ENCODE measurements at places on chromosomes 6 and 20. TPM values are rescaled to one million over a fixed set of nuclear protein-coding genes. Genes with fewer than 3 reads are reported as not detected.
A peak's percentile ranks its signal among the peaks of the same experiment; 100 is the strongest.

Gene NKX2-2
- total RNA-seq = not detected

Gene MMP24OS
- 16.1 TPM for total RNA-seq

Gene MTFR2
- 18.6 TPM for total RNA-seq

Gene CST4
- not detected for total RNA-seq

Gene SPO11
- total RNA-seq = not detected

Gene PPP1R3G
- 0.94 TPM for total RNA-seq

Gene GABRR1
- not detected for total RNA-seq

Gene RAB32
- 152 TPM for total RNA-seq

Gene NMBR
- not detected for total RNA-seq

- DNase-seq = no peak
Measured at GRCh38 chr20:2387180-2387577, 6.5 kb downstream of the TGM6 start.

DNA sequence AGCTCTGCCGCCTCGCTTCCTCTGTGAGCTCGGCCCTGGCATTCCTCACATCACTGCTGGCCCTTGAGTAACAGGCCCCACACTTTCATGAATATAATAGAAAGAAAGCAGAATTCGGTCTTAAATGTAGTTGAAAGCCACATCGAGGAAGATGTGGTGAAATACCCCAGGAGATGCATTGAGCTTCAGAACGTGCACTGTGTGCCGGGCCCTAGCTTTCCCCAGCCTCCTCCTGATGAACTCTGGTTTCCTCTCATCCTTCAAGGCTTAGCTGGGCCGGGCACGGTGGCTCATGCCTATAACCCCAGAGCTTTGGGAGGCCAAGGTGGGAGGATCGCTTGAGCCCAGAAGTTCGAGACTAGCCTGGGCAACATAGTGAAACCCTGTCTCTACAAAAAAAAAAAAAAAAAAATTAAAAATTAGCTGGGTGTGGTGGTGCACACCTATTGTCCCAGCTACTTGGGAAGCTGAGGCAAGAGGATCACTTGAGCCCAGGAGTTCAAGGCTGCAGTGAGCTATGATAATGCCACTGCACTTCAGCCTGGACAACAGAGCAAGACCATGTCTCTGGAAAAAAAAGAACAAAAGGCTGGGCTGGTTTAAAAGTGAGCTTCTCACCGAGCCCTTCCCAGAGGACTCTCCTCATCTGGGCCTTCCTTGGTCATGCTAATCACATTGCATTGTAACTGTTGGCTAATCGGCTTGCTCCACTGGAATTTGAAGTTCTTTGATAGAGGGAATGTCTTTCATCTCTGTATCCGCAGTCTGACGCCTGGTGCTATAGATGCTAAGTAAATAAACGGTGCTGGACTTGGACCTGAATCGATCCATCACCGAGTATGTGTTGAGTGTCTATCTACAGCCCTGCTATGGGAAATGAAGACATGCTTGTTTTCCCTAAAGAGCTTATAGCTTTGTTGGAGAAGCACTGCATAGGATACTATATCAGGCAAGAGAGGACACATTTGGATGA, 43.8 kb upstream of the FOXQ1 start:
- no peak for DNase-seq

GRCh38 chr6:25350573-25350972, 71.4 kb downstream of the CARMIL1 start:
- no peak for DNase-seq

DNA sequence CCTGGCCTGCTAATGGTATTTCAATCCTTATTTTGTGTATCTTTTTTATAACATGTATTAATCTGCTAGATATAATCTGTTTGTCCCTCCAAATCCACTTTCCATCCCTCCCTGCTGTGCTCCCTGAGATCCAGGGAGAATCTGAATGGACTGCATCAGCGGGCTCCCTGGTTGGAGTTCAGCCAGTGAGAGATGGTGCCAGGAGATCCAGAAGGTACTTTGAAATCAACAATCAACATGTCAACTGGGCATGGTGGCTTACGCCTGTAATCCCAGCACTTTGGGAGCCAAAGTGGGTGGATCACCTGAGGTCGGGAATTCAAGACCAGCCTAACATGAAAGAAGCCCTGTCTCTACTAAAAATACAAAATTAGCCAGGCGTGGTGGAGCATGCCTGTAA, 4.4 kb downstream of the ATF6B start:
- DNase-seq = no peak

DNA sequence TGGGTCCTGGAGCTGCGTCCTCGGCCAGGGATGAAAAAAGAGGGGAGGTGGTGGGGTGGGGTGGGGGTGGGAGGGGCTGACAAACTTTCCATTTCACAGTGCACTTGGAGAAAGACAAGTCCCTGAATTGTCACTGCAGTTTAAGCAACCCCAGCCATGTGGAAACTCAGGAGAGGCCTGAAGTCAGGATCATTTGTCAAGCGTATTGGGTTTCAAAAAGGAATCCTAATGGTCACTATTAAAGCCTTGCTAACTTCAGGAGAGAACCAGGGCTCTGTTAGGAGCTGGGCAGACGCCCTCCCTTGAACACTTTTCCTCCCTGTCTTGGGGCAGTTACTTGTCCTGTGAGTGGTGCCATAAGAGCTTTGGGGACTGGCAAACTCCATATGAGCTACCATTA, 159.9 kb downstream of the FNDC1 start:
- DNase-seq = no peak

DNA sequence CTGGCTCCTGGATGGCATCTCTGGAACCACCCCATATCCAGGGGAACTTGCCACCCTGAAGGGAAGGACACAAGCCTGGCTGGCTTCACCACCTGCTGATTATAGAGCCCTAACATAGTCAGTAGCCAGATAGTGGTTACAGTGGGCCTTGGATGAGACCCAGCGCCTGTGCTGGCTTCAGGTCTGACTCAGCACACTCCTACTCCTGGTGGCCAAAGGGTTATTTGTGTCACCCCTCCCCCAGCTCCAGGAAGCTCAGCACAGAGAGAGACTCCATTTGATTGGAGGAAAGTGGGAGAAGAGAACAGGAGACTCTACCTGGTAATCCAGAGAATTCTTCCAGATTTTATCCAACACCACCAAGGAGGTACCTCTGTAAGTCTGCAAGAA, 12.8 kb downstream of the SNX14 start:
- no peak for DNase-seq

GRCh38 chr6:33897189-33897780, 93.5 kb upstream of the MLN start:
- no peak for DNase-seq

GRCh38 chr6:30202366-30202765, 10.8 kb downstream of the TRIM26 start:
- no peak for DNase-seq

GRCh38 chr6:146389740-146390139, 153.9 kb upstream of the RAB32 start:
- no peak for DNase-seq

DNA sequence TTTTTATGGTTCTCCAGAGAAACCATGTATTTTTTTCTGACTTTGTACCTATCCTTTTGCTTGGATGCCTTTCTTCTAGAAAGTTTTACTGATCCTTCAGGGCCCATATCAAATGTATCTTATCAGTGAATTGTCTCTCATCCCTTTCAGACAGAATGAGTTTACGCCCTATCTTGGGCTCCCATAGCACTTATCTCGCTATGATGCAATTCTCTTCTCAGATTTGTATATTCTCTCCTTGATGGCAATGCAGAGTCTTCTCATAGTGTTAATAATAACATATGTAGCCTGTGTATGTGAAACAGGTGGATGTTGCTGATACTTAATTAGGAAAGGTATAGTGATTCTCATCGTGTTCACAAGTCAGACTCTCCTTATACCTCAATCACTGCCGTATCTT, 336.2 kb downstream of the UTRN start:
- no peak for DNase-seq

DNA sequence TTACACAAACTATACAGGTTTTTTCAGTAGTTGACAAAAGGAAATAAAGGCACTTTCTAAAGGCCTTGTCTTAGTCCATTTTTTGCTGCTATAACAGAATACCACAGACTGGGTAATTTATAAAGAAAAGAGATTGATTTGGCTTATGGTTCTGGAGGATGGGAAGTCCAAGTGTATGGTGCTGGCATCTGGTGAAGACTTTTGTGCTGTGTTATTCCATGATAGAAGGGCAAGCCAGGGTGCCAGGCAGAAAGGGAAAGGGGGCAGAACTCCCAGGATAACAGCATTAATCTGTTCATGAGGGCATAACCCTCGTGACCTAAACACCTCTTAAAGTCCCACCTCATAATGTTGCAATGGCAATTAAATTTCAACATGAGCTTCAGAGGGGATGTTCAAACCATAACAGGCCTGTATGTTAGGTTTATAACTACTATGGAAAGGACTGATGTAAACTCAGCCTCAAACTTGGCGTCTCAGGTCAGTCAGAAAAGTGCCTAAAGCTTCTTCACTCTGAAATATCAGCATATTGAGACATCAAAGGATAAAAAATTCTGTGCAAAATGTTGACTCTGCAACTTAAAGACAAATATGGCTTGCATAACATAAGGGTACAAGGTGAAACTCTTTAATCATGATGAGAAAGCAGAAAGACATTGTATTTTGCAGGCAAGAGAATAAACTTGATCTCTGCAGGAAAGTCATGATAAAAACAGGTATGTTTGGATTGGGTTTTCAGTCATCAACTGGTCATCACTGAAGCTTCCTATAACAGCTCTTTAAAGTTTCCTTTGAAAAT, 42.8 kb downstream of the RNF217 start:
- no peak for DNase-seq

DNA sequence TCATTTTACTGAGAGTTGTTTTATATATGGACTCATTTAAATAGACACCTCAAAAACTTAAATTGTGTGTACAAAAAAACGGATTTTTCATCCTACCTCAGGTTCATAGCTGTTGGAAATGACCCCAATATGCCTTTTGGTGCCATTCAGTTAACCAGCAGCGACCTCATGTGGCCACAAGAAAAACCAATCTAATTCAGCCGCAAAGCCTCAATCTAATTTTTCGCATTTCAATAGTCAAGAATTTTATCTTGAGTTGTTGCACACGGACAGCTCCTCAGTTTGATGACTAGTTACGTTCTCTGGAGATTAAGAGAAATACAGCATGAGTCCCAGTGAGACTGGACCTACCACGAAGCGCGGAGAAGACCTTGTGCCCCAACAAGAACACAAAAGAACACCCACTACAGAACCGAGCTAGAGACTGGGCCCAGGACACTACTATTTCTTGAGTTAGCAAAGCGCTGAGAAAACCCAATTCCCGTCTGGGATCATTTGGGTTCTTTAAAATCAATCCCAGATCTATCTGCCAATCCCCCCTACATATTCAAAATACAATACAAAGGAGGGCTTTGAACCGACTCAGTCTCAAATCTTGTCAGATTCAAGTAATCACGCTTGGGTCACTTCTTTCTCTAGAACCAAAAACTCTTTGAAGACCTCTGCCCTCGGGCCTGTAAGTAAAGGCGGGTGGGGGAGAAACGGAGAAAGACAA, 1.1 kb downstream of the TCP11 start:
- DNase-seq = no peak

GRCh38 chr20:14865169-14865568, 527.8 kb upstream of the FLRT3 start:
- DNase-seq = peak; percentile 49

- no peak for DNase-seq
Measured at GRCh38 chr6:1821513-1822183, 211.9 kb downstream of the FOXC1 start.

Measured in epithelial cell of proximal tubule (primary cell).